ENCODE measurements at places on chromosomes 2 and 18.

- DNase-seq: no peak
These were observed 1380.6 kb downstream of the DSC3 start for GRCh38 chr18:29661924-29662323.

DNA sequence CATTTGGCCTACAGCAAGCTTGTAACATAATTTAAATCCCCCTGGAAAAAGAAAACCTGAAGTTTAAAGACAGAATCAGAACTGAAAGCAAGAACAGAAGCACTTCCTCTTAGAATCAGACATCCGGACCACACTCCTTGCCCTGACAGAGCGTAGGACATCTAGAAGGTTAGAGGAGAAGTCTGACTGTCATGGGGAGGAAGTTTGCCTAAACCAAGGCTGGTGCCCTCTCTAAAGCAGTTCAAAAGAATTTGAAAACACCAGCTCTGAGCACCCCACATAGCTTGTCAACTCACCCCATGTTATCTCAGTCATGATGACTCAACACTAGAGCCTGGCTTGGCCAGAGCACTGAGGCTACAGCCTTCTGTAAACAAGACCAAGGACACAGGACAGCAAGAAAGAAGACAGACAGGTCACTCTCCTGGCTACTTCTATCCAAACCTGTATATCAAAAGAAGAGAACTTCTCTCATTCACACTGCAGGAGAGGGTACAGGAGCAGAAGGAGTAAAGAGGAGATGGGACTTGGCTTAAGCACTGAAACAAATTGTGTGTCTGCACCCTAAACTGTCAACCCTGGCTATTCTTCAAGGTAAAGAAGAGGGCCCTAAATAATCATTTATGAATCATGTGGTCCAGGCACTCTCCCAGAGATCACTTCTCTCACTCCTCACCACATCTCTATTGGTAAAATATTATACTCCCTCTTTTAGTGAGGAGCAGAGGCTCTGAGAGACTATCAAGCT lies 198.6 kb downstream of the MEMO1 start:
- DNase-seq: no peak

DNA sequence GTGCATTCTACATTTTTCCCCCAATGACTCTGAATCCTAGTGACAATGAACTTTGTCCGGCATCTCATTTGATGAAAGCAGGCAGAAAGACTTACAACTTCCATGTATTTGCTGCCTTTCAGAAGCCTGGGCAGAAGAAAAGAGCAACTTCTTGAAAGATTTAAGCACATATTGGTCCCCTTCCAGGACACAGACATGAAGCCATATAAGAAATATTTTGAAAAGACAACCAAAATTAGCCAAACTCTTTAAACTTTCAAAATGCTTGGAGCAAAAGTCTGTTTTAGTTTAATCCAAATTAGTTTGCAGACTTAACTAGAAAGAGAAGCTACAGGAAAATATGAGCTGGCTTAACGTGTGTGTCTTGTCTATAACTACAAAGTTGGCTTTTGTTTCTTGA lies 492.5 kb downstream of the NR4A2 start:
- no peak for DNase-seq

DNA sequence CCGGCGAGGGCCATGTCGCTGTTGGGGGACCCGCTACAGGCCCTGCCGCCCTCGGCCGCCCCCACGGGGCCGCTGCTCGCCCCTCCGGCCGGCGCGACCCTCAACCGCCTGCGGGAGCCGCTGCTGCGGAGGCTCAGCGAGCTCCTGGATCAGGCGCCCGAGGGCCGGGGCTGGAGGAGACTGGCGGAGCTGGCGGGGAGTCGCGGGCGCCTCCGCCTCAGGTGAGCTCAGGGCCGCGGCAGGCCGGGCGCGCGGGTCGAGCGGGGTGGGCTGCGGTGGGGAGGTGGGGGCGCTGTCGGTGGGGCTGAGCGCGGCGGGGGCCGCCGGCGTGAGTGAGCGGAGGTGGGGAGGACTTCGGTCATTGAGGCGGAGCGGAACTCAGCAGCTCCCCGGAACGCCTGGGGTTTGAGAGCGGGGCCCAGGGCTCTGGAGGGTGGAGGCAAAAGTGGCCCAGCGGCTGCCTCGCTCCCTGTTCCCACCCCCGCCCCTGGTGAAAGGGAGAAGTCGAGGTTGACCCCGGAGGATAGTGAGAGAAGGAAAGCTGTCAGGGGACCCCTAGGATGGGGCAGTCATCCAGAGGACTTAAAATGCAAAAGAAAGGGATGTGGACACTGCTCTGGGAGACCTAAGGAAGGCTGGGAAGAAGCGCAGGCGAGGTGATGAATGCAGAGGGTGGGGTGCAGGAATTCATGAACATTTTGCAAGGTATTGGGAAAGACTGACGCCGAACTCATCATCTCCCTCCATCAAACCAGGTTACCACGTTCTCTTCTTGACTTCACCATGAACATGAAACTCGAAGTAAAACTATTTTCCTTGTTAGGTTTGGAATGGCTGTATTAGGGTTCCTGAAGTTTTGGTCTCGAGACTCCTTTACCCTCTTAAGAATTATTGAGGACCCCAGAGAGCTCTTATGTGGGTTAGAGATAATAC lies 633 bp downstream of the MALT1 start:
- no peak for DNase-seq

- DNase-seq: no peak
These were observed 232.8 kb downstream of the CELF4 start for GRCh38 chr18:37332628-37333420.

DNA sequence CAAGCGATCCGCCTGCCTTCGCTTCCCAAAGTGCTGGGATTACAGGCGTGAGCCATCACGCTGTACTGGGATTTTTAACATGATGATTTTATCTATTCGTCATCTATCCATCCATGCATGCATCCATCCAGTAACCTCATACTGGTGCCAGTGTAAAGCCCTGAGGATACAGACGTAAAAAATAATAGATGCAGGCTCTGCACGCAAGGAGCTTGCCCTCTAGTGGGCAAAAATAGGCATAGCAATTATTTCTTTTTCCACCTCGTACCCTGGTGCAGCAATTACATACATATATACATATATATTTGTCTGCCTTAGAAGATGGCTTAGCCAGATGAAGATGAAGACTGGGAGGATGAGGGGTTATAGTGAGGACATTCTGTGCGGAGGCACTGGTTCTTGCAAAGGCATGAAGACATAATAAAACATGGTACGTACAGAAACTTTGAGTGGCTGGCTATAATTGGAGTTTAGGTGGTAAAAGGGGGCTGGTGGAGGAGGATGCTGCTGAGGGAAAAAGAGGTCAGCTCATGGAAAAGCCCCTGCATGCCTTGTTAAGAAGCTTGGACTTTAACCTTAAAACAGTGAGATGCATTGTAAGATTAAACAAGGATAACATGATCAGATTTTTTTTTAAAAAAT lies 19.6 kb upstream of the RPIA start:
- no peak for DNase-seq

DNA sequence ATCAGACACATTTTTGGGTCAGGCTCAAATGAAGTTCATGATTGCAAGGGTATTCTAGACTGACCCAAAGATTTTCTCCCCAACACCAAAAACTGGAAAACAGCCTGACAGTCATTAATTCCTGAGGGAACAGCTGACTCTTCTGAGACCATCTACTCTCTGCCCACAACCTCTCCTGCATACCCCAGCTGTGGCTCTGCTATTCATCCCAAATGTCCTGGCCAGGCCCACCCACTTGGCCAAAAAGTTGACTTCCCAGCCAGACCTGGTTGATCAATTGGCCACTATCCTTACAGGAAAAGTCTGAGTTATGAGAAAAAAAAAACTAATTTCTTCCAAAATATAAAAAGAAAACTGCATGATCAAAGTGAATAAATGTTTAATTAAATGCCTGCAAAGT lies 103.8 kb upstream of the ST3GAL5 start:
- no peak for DNase-seq

GRCh38 chr18:59783138-59783537 lies 85.9 kb upstream of the CCBE1 start:
- no peak for DNase-seq

- peak; percentile 97 for DNase-seq
These were observed 57.9 kb upstream of the KCNE4 start for GRCh38 chr2:222993920-222994650.

- no peak for DNase-seq
These were observed 22.3 kb upstream of the ATP5MC3 start for GRCh38 chr2:175203621-175204496.

DNA sequence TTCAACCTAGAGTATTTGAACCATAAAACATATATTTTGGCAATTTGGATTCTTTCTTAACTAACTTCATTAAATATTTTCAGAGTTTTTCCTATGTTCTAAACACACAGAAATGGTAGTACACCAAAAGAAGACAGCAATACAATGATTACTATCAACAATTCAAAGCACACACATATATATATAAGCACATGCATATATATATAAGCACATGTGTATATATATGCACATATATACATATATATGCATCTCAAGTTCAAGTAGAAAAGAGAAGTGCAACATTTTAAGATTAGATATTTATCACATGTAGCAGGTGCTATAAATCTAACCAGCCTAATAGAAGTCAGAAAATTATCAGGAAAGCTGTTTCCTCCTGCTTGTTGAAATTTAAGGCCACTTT lies 320.9 kb upstream of the FSIP2 start:
- DNase-seq: no peak
